CD4-positive, CD25-positive, alpha-beta regulatory T cell (primary cell): ENCODE measurements at places on chromosomes 5 and 9.

DNA sequence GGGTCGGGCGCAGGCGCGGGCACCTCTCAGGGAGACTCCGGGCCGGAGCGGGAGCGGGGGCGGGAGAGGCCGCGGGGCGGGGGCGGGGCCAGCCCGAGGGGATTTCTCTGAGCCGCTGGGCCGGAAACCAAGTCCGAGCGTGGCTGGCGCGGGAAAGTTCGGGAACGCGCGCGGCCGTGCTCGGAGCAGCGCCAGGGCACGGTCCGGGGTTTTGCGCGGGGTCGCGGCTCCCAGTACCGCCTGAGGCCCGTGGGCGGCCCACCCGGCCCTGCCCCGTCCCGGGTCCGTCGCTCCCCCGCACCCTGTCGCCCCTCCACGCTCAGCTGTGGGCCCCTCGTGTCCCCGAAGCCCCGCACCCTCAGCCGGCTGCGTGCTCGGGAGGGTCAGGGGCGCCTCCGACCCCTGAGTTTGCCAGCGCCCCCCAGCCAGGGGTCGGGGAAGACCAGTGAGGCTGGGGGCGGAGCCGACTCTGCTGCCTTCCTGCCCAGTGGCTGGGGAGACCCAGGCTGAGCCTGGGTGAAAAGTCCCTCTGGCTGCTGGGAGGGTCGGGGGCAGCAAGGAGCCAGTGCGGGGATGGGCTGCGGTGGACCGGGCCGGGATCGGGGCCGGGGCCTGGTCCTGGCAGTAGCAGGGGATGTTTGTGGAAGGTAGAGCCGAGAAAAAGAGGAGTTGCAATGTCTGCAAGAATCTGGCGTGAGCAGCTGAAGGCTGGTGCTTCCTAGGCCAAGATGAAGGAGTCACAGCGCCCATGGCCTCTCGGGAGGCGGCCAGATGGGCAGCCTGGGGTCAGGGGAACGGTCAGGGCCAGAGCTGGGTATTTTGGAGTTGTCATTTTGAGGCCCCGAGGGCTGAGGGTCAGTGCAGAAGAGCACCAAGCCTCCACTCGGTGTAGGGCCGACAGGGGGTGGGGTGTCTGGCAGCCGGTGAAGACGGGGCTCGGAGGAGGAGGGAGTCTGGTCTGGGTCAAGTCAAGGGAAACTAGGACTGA is 588 bp downstream of the TRAF2 start:
- peak; percentile 33 for DNase-seq

DNA sequence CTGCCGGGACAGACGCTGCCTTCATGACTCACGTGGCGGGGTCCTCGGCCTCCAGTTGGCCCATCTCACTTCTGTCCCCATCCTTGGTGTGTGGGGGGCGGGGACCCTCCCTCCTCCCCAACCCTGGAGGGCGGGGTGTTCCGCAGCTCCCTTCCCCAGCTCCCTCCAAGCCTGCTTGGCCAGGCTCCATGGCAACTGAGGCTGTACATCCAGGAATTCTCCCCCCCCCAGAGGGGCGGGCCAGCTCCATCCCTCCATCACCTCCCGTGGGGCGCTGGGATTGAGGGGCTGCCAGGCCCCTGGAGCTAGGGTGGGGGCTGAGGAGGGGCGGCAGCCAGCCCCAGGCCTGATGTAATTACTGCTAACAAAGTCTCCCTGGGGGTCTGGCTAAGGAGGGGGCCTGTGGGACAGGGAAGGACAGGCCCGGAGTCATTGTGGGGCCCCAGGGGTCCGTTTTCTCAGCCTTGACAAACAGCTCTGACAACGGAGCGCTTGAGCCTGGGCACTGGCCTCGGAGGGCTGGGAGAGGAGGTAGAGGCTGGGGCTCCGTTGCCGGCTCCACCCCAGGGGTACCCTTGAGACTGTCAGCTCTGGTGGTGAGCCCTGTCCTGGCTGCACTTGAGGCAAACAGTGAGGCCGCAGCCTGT is 8.0 kb downstream of the DIPK1B start:
- DNase-seq: no peak

GRCh38 chr5:60483050-60483449 is 216.9 kb downstream of the DEPDC1B start:
- no peak for DNase-seq

- no peak for DNase-seq
Observed at GRCh38 chr5:54150841-54151240, 159.5 kb downstream of the ARL15 start.

DNA sequence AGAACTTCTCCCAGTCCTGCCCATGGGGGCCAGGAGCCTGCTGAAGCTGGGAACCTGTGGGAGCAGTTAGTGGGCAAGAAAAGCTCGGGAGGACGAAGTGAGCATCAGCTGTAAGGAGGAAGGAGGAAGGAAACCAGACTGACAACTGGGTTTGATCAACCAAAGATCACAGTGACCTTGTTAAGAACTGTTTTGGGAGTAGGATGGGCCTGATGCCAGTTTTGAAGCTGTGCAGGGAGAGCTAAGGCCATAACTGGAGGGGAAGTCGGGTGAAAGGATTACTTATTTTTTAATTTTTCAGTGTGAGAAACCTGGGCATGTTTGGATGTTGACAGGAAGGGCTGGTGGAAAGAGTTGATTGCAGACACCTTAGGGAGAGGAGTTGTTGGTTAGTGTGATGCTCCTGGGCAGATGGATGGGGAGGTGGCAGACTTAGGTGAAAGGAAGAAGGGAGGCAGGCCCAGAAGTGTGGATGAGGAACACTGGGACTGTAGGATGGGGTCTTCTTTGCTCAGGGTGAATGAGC is 58.3 kb upstream of the KLF4 start:
- no peak for DNase-seq
